ENCODE measurements at places on chromosomes 4 and X.

DNA sequence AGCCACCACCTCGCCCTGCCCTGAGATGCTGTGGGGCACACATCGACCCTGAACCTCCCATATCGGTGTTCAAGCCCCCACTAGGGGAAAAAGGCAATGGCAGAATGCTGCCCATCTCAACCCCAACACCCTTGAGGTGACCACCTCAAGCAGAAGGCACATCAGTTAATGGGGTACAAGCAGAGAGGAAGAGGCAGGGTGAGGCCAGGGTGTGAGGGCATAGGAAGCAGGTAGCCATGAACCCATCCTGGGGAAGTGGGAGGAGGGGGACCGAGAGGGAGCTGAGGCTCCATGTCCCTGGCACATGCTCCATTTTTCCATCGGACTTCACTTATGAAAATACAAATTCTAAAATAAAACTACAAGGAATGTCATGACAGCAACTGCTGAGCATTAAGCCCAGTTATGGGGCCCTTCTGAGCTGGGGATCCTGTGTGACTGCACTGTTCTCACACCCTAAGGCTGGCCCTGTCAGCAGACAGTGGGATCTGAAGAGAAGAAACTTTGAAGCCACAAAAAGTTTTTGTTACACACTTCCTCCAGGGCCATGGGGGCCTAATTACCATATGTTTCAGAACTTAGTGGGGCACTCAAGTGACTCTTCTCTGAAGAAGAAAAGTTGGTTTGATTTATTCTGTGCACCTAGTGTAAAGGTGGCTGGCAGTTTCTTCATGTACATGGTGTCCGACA is 68.2 kb upstream of the FAM241A start:
- no peak for DNase-seq

GRCh38 chr4:41363384-41363981 is 106.8 kb downstream of the UCHL1 start:
- DNase-seq, result no peak

DNA sequence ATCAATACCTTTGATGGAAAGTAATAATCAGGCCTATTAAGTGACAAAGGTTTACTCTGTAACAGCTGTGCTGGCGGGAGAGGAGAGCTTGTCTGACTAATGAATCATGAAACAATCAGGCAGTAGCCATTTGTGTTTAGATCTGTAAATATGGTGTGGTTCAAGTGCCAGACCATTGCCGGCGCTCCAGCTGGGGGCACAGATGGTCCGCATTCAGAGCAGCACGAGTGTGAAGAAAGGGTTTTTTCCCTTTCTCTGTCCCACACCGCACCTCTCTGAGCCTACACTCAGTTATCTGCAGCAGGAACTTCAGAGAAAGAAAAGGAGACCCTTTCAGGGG is 111.3 kb upstream of the PAQR3 start:
- DNase-seq, result no peak

DNA sequence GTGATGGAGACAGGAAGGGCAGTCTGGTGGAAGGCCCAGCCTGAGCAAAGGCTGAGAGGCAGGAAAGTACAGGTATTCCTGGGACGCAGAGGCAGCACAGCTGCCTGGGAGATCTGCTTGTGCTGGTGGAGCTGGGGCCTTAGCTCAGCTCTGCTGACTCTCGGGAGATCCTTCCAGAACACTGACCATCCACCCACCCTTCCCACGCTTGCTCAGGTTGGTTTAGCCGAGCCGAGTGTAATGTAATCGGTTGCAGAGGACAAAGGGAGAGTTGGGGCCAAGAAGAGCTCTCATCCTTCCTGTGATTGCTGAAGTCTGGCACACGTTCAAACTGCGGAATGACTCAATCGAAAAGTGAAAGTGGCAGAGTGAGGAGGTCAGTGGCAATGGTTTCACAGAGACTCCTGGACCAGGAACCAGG is 43.1 kb upstream of the GPR78 start:
- no peak for DNase-seq

Data from SK-N-MC (cell line).